Transverse colon (tissue), 4 donors: ENCODE measurements at places on chromosomes 5 and 9. TPM values are rescaled to one million over a fixed set of nuclear protein-coding genes. Genes with fewer than 3 reads are reported as not detected.
A peak's percentile ranks its signal among the peaks of the same experiment; 100 is the strongest.

Gene PCDHB16
- total RNA-seq = 1.6 TPM

- H3K27me3 ChIP-seq = no peaks in the 10 kb centered on the region
- DNase-seq = no peak
- H3K27ac ChIP-seq = no peak overlapping the region
- no peaks in the 10 kb centered on the region for H3K36me3 ChIP-seq
- no peaks in the 10 kb centered on the region for H3K4me1 ChIP-seq
Observed at GRCh38 chr9:99411068-99411467, 189.0 kb downstream of the SEC61B start.

DNA sequence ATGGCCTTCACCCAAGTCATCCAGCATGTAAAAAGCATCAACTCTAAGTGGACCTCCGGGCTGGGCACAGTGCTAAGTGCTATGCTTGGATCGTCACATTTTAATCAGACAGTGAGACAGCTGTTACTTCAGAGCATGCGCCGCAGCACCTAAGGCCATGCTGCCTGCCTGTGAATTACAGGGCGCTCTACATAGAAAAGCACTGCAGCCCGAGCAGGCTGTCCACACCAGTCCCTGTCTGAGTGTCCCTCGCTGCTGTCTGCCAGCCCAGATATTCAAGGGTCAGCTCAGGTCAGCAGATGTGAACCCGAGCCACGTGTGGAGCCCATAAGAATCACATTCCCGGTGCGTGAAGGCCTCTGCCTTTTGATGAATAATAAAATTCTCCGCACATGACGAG, 37.1 kb downstream of the AK8 start:
- H3K36me3 ChIP-seq = no peaks in the 10 kb centered on the region
- no peaks in the 10 kb centered on the region for H3K27me3 ChIP-seq
- no peak overlapping the region for H3K27ac ChIP-seq
- DNase-seq = no peak
- H3K4me1 ChIP-seq = no peaks in the 10 kb centered on the region
- no peak overlapping the region for H3K4me3 ChIP-seq

DNA sequence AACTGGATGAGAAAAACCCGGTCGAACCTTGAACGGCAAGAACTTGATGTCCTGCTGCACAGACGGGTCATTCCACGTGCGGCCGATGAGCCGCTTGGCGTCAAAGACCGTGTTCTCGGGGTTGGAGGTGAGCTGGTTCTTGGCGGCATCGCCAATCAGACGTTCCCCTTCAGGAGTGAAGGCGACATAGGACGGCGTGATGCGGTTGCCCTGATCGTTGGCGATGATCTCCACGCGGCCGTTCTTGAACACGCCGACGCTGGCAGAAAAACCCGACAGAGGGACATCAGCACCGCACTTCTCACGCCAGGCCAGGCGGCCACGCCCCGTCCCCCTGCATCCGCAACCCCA, 519 bp downstream of the HSPA5 start:
- no peaks in the 10 kb centered on the region for H3K27me3 ChIP-seq
- peak; percentile 54 for DNase-seq
- peak overlapping the region; percentile 96 for H3K27ac ChIP-seq
- H3K36me3 ChIP-seq = no peaks in the 10 kb centered on the region

GRCh38 chr9:117095081-117095480, 319.8 kb downstream of the ASTN2 start:
- H3K27me3 ChIP-seq = no peaks in the 10 kb centered on the region
- H3K36me3 ChIP-seq = no peaks in the 10 kb centered on the region
- H3K4me1 ChIP-seq = no peaks in the 10 kb centered on the region
- no peak for DNase-seq
- no peak overlapping the region for H3K27ac ChIP-seq
- no peak overlapping the region for H3K4me3 ChIP-seq

Gene PHF24
- total RNA-seq = 0.16 TPM

Gene CCL19
- not detected for total RNA-seq

Gene QSOX2
- total RNA-seq = 18.1 TPM

DNA sequence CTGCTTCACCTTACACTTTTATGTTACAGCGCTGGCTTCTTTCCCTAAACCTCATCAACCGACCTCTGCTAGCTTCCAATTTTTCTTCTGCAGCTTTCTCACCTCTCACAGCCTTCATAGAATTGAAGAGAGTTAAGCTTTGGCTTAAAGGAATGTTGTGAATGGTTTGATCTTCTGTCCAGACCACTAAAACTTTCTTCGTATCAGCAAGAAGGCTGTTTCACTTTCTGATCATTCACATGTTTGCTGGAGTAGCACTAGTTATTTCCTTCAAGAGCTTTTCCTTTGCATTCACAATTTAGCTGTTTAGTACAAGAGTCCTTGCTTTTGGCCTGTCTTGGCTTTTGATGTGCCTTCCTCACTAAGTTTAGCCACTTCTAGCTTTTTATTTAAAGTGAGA, 49.5 kb downstream of the NR3C1 start:
- H3K4me3 ChIP-seq = peak overlapping the region; percentile 15
- no peaks in the 10 kb centered on the region for H3K27me3 ChIP-seq
- H3K4me1 ChIP-seq = peaks cover 33% of the 10 kb centered on the region
- H3K36me3 ChIP-seq = no peaks in the 10 kb centered on the region
- peak overlapping the region; percentile 1 for H3K27ac ChIP-seq
- DNase-seq = no peak

DNA sequence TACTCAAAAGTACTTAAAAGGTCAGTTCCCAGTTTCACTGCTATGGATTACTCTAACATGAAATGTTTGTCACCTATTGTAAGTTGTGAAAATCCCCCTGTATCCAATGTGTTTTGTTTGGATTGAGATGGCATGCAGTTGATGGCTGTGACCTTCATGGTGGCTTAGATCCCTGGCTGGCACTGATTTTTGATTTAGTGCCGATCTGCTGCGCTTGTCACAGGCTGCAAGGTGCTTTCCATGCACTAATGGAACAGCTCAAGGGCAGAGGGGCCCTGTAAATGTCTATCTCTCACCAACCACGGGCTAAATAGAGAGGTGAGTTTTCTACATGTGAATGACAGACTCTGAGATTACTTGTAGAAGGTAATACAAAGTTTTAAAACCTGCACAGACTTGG, 69.8 kb upstream of the WDR41 start:
- no peak overlapping the region for H3K27ac ChIP-seq
- no peak overlapping the region for H3K4me3 ChIP-seq
- no peaks in the 10 kb centered on the region for H3K4me1 ChIP-seq
- H3K36me3 ChIP-seq = no peaks in the 10 kb centered on the region
- peaks cover 17% of the 10 kb centered on the region for H3K27me3 ChIP-seq

DNA sequence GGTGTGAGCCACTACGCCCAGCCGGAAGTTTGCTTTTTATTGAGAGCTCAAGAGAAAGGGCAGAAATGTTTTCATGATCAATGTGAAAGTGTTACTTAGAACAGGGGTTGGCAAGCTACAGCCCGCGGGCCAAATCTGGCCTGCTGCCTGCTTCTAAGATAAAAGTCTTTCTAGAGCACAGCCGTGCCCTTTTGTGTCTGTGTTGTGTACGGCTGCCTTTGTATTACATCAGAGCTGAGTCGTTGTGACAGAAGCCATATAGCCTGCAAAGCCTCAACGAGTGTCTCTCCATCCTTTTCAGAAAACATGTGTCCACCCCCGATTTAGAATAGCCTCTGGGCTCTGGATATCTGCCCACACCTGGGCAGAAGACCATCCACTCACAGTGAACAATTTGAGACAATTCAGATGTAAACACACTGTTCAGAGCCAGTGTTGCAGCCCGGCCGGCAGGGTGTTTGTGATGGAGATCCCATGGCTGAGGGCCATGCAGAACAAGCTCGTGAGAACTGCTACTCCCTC, 28.8 kb downstream of the AK8 start:
- H3K4me3 ChIP-seq = peak overlapping the region; percentile 4
- no peaks in the 10 kb centered on the region for H3K27me3 ChIP-seq
- H3K27ac ChIP-seq = peak overlapping the region; percentile 40
- peak; percentile 58 for DNase-seq
- no peaks in the 10 kb centered on the region for H3K4me1 ChIP-seq
- no peaks in the 10 kb centered on the region for H3K36me3 ChIP-seq

GRCh38 chr5:97297704-97298091, 114.7 kb upstream of the RIOK2 start:
- H3K4me1 ChIP-seq = no peaks in the 10 kb centered on the region
- H3K27ac ChIP-seq = no peak overlapping the region
- no peak for DNase-seq
- H3K4me3 ChIP-seq = no peak overlapping the region
- no peaks in the 10 kb centered on the region for H3K27me3 ChIP-seq

- H3K27ac ChIP-seq = no peak overlapping the region
- no peaks in the 10 kb centered on the region for H3K4me1 ChIP-seq
- H3K27me3 ChIP-seq = no peaks in the 10 kb centered on the region
Observed at GRCh38 chr9:32955655-32956478, 45.6 kb downstream of the APTX start.

DNA sequence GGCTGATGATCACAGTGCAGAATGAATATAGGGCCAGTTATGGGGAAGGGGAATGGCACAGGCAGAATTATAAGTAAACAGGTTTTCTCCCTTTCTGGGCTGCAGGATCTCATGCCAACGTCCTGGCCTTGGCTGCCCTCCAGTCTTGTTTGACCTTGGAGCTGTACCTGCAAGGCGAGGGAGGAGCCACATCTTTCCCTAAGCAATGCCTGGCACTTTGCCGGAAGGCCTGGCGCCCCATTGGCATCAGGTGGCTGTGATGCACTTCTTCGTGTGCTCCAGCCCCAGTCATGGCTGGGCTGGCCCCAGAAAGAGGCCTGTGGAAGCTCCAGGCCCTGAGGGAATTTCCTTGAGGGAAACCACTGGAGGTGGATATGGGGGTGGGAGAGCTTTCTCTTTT, 16.7 kb upstream of the IQGAP2 start:
- H3K4me1 ChIP-seq = peaks cover 14% of the 10 kb centered on the region
- no peaks in the 10 kb centered on the region for H3K27me3 ChIP-seq
- H3K36me3 ChIP-seq = no peaks in the 10 kb centered on the region
- peak overlapping the region; percentile 50 for H3K27ac ChIP-seq
- DNase-seq = peak; percentile 88

Gene FBLL1
- 0.96 TPM for total RNA-seq

DNA sequence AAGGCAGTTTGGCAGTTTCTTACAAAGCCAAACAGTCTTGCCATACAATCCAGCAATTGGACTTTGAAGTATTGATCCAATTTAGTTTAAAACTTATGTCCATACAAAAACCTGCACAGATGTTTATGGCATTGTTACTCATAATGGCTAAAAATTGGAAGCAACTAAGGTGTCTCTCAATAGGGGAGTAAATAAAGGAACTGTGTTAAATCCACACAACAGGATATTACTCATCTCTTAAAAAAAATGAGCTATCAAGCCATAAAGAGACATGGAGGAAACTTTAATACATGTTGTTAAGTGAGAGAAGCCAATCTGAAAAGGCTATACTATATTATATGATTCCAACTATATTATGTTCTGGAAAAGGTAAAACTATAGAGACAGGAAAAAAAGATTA, 313.6 kb upstream of the CD180 start:
- H3K27ac ChIP-seq = no peak overlapping the region
- H3K4me1 ChIP-seq = no peaks in the 10 kb centered on the region

DNA sequence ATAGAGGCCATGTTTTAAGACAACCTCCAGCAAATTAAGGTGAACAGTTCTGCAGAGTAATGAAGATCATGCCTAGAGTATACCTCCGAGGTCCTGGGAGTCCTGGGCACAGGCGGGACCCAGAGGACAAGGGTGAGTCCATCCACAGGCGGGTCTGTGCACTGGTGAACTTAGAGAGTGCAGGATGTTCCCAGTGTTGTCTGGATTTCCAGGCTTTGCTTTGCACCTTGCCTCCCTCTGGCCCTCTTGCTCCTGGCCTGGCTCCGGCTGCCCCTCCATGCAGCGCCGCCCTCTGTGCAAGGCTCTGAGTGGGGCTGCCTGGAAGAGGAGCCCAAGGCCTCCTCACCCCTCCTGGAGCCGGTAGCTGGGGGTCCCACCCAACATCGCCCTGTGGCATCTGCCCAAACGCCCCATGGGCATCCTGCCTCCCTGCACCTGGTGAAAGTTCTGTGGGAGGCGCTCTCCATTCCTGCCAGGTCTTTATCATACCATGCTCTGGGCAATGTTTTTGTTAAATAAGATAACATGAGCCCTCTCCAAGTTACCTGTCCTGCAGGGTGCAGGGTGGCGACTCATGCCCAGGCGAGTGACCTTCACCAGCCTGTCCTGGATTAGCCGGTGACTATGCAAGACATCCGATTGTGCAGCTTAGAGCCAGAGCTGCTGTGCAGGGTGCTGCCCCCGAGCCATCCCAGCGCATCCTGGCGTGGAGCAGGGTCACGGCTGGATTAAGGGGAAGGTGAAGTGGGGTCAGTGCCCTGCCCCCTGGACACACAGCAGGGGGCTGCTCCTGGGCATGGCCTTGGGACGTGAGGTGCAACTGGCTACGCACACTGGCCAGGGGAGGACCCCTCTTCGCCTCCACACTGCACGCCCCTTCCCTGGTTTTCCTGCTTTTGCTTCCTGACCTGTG, 41.3 kb upstream of the LPCAT1 start:
- no peaks in the 10 kb centered on the region for H3K36me3 ChIP-seq
- no peak for DNase-seq
- H3K27ac ChIP-seq = no peak overlapping the region
- H3K4me1 ChIP-seq = no peaks in the 10 kb centered on the region
- H3K27me3 ChIP-seq = no peaks in the 10 kb centered on the region

Gene FCN2
- not detected for total RNA-seq

- no peaks in the 10 kb centered on the region for H3K36me3 ChIP-seq
- no peaks in the 10 kb centered on the region for H3K4me1 ChIP-seq
- no peak overlapping the region for H3K4me3 ChIP-seq
- H3K27me3 ChIP-seq = no peaks in the 10 kb centered on the region
Observed at GRCh38 chr9:69027355-69028097, 8.0 kb upstream of the FXN start.

- DNase-seq = no peak
- H3K27ac ChIP-seq = no peak overlapping the region
- no peak overlapping the region for H3K4me3 ChIP-seq
- H3K27me3 ChIP-seq = no peaks in the 10 kb centered on the region
Observed at GRCh38 chr5:67771221-67771620, 444.3 kb upstream of the PIK3R1 start.

Gene TAF11L4
- total RNA-seq = not detected

DNA sequence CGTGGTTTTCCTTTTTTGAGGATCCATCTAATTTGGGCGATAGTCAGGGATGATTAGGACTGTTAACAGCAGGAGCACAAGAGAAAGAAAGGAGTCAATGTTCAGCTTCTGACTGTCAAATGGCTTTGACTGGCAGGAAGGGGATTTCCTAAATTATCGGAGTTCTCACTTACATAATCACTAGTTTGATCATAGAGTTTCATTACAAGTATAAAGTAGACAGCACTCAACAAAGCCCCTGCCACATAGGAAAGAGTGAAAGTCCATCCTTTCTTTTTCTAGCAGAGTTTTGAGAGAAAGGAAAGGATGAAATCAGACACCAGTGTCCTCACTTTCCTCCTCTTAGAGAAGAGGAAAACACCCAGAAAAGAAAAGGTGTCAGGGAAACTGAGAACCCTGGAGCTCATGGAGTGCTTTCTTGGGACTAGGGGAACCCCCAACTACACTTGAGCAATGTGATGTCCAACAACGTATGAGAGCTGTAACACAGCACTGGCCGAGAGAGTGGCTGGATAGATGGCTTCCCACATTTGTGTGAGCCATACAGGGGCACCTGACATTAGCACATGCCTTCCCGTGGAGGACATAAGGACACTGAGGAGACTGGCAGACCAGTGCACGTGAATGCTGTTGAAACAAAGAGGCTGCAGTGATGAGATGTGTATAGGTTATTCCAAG, 26.0 kb upstream of the LPAR1 start:
- peaks cover 3% of the 10 kb centered on the region for H3K27me3 ChIP-seq
- H3K4me1 ChIP-seq = no peaks in the 10 kb centered on the region
- H3K4me3 ChIP-seq = no peak overlapping the region
- H3K27ac ChIP-seq = no peak overlapping the region
